Myometrial cell (primary cell): ENCODE measurements at places on chromosomes 6 and 20. TPM values are rescaled to one million over a fixed set of nuclear protein-coding genes. Genes with fewer than 3 reads are reported as not detected.

LIN28B gene
- not detected in 2 replicates for total RNA-seq

SLC52A3 gene
- total RNA-seq, result not detected in 2 replicates

KCNQ5 gene
- 0.29 and 0.53 TPM in 2 replicates for total RNA-seq

SIM1 gene
- total RNA-seq, result not detected in 2 replicates

MAPK13 gene
- 17.9 TPM in 2 replicates for total RNA-seq

DEFB119 gene
- total RNA-seq, result not detected in 2 replicates
